Activated CD4-positive, alpha-beta memory T cell treated with anti-CD3 and anti-CD28 coated beads for 36 hours (primary cell): ENCODE measurements at places on chromosomes 5 and 9.

DNA sequence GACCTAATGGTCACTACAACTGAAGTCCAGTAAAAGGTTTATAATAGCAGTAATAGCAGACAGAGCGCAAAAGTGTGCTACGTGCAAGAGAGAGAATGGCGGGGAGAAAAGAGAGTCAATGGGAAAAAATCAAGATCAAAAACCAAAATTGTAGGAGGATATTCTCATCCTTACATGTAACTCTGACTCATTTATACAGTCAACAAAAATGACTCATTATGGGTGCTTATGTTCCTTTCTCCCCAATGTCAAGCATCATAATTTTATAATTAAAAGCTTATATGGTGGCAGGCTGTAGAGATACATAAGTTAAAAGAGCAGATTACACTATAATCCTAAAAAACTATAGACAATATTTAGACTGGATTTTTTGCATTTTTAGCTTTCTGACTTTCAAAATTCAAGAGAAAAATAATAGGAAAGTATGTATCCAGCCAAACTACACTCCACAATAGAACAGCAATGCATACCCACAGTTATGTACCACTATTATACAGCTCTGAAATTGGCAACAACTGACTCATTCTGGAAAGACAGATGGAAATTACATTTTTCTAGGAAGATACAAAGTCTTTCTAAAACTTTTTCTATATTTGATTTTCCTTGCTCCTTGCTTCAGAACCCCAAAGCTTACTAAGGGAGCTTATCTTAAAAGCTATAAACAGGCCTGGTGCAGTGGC lies 78.4 kb downstream of the PLPP1 start:
- no peak for DNase-seq
- H3K27ac ChIP-seq, result no peak overlapping the region
- no peaks in the 10 kb centered on the region for H3K27me3 ChIP-seq
- H3K4me3 ChIP-seq, result no peak overlapping the region
- H3K36me3 ChIP-seq, result no peaks in the 10 kb centered on the region

DNA sequence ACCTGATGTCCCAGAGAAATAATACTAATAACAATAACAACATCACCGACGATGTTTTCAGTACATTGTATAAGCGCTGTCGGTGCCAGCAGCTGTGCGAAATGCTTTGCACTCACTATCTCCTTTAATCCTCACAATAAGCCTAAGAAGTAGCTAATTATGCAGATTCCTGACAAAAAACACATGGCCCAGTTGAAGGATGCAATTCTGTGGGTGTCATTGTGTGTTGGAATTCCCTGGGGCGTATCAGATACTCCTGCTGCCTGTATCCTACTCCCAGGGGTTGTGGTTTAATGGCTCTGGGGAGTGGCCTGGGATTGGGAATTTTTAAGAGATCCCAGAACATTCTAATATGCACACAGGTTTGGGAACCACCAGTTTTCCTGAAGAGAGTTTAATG lies 154.0 kb downstream of the RGS3 start:
- no peak for DNase-seq
- H3K4me3 ChIP-seq, result no peak overlapping the region
- H3K4me1 ChIP-seq, result peaks cover 72% of the 10 kb centered on the region
- no peaks in the 10 kb centered on the region for H3K27me3 ChIP-seq

DNA sequence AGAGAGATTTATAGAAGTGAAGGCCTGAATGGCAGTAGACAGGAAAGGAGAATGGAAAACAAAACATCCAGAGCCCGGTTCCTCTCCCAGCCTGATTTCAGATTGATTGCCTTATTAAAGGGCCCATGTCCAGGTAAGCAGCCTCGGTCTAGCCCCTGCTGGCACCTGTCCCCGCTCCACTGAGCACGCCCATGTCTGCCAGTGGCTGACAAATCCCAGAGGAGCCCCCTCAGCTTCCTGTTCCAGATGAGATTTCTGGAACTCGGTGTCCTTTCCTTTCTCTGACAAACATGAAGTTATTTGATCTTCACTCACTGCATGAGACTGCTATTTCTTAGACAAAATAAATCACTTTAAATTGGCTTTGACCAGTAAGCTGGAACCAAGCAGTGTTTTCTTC lies 187.0 kb upstream of the ADCY2 start:
- no peaks in the 10 kb centered on the region for H3K36me3 ChIP-seq
- no peaks in the 10 kb centered on the region for H3K27me3 ChIP-seq

DNA sequence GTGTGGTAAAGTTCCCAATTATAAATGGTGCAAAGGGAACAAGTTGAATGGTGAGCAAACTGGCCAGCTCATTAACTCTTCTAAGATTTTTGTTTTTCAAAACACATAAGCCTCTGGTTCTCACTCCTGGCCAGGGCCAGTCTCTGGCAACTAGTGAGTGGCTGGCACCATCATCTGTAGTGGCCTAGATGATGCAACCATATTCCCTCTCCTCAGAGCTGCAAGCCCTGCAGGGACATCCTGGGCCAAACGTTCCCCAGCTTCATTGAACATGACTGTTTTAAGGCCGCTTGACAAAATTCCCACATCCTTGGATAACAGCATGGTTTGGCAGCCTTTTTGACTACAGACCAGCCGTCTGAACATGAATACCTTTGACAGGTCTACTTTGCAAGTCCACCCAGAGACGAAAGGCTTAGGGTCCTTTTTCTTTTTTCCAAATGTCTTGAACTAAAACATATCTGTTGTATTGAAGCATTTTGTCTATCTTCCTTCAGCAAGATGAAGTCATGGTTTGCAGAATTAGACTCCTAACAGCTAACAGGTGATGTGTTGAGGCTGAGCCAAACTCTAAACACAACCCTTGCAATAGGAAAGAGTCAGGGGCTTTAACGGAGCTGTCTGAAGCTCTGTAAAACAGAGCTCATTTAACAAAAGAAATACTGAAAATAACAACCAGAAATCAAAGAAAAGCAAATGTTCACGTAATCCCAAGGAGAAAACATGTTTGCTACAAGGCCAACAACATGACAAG lies 23.8 kb downstream of the MACROH2A1 start:
- H3K27me3 ChIP-seq, result no peaks in the 10 kb centered on the region
- no peak overlapping the region for H3K4me3 ChIP-seq
- no peak for DNase-seq

- no peak for DNase-seq
- H3K4me3 ChIP-seq, result no peak overlapping the region
- H3K27me3 ChIP-seq, result no peaks in the 10 kb centered on the region
- no peak overlapping the region for H3K27ac ChIP-seq
- no peaks in the 10 kb centered on the region for H3K36me3 ChIP-seq
- H3K4me1 ChIP-seq, result no peaks in the 10 kb centered on the region
Observed at GRCh38 chr5:15610216-15610615, 110.2 kb downstream of the FBXL7 start.
